Fibroblast of skin of back (primary cell): ENCODE measurements at places on chromosomes 4 and X.

DNA sequence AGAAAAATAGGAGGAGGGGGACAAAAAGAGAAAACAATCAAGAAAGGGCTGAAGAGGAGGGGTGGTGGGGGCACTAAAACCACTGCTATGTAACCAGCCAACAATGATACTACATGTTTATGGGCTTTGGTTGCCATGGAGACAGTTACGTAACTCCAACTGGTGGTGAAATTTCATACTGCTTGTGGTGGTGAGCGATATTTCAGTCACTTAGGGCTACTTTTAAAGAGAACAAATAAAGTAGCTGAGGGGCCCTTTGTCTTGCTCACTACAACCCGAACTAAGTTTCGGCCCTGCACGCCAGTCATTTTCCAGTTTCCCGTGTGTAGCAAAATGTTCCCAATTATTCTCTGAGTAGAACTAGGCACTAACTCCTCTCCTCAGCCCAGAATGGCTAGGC is 275.2 kb upstream of the EDA2R start:
- DNase-seq: no peak

- DNase-seq: no peak
These were observed 444.7 kb upstream of the RPS6KA3 start for GRCh38 chrX:20711366-20711765.

- peak; percentile 18 for DNase-seq
These were observed 153.4 kb upstream of the ARSJ start for GRCh38 chr4:114132830-114133229.

DNA sequence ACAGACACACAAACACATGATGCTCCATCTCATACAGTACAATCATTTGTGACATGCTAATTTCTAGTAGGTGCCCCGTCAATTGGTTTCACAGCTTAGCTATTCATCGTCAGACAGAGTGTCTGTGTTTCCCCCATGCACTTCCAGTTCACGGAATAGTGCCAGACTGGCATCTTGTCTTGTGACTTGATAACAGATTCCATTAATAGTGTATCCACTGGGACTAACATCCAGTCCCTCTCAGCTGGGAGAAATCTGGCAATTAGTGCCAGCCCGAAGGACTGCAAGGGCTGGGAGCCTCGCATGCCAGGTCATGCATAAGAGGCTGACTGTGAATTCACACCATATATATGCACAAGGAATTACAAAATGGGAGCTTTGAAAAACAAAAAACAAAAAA is 20.2 kb upstream of the GATB start:
- no peak for DNase-seq

GRCh38 chrX:21806691-21807090 is 32.7 kb upstream of the MBTPS2 start:
- peak; percentile 1 for DNase-seq

DNA sequence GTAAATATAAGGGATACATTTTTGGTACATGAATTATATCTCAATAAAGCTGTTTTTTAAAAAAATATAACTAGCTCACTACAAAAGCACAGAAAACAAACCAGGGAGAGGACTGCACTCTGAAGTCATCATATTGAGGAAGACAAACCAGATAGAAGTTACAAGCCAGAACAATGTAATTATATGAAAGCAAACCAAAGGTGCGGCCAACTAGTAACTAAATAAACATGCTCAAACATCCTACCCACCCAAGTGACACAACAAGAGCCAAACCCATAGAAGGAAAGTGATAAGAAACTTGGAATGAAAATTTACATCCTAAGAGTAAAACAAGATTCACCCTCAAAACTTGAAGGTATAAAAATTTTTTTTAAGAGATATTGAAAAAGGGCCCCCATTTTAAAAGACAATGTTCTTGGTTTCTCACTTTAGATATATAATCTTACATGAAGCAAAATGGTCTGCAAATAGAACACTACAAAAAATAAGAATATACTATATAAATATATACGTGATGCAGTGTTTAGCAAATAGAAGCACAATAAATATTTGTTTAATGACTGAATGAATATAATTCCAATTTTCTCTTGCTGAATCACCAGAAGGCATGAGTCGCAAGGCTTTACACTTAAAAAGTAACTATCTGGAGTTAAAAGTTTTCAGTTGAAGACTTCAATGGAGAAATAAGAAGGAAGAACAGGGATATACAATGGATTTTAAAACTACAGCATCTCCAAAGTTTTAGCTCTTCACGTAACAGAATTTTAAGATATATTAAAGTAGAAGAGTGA is 4.0 kb upstream of the SH3D19 start:
- peak; percentile 59 for DNase-seq

GRCh38 chrX:114344756-114345349 is 239.0 kb upstream of the HTR2C start:
- DNase-seq: peak; percentile 26

DNA sequence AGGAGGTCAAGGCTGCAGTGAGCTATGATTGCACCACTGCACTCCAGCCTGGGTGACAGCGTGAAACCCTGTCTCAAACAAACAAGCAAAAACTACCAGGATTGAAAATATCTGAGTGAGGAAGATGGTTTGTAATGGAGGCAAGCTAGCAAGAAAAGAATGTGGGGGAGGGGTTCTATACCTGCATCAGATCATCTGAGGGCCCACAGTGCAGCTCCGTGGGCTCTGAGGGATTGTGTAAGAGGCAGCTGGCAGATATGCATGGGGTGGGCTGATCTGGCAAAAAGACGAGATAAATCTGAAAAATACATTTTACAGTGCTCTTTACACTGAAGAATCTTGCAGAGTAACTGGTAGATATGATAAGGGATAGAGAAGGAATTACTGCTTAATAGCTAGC is 28.9 kb upstream of the CHRNA9 start:
- DNase-seq: no peak

DNA sequence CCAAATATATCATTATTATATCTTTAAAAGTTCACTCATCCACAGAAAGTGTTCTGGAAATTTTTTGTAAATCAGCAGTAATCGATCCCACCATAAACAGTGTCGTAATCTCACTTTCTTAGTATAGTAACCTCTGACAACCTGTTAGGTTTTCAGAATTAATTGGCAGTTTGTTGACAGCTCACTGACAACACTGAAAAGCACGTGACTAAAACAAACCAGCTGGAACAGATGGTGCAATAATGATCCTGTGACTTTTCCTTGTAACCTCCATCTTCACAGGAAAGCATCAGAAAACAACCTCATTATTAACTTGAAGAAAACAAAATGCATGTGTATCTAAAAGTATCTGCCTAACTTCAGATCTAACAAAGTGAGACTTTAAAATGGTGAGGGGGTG is 48.5 kb downstream of the FSTL5 start:
- no peak for DNase-seq

DNA sequence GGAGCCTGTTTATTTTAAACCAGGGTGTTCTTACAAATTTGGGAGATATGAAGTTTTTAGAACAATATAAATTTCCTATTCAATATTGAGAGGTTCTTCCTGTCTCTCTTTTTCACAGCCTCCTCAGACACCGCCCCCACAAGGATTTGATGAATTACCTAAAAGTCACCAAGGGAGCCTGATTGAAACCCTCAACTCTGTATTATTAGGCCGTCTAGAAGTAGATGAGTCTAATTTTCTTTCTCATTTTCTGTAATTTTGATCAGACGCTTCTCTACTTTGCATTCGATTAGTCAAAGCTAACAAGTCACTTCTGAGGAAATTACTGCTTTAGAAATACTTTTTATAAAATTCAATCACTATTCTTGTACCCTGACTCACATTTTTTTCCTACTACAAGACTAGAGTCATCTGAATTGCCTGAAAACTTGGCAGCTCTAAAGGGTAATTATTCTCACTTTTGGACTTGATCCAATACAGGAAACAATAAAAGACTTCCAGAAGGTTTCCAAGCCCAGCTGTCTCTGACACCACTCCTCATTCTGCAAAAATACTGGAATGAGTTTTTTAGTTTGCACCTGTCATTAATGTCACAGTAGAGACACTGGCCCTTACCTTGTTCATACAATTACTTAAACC is 111.2 kb downstream of the ELOVL6 start:
- peak; percentile 69 for DNase-seq

- no peak for DNase-seq
These were observed 114.4 kb downstream of the SH3KBP1 start for GRCh38 chrX:19772822-19773628.

DNA sequence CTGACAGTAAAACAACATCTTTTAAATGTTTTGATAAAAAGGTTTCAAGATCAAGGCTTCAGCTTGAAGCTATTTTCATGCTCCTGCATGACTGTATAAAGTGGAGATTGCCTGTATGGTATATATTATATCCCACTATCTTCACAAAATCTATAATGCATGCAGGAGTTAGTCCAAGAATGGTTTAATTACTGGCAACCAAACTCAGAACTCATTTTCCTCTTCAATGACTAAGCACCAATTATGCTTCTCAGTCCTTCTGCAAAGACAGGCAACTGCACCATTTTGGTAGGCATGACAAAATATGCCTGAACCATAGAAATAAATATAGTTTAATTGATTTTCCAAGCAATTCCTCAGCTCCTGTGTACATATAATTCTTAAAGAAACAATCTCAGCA is 54.5 kb downstream of the NPY5R start:
- DNase-seq: no peak

- no peak for DNase-seq
These were observed 17.4 kb downstream of the ZFYVE28 start for GRCh38 chr4:2400841-2401609.

DNA sequence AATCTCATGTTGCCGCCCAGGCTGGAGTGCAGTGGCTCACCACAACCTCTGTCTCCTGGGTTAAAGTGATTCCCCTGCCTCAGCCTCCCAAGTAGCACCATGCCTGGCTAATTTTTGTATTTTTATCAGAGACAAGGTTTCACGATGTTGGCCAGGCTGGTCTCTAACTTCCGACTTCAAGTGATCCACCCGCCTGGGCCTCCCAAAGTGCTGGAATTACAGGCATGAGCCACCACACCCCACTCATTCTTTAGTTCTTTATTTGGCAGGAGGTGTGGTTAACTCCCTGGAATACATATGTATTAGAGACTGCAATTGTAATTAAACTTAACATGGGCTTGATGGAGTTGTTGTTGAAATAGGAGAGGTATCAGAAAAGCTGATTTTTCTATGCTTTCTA is 1396.9 kb upstream of the IGFBP7 start:
- peak; percentile 3 for DNase-seq

GRCh38 chrX:9495496-9495895 is 30.6 kb downstream of the TBL1X start:
- DNase-seq: no peak

DNA sequence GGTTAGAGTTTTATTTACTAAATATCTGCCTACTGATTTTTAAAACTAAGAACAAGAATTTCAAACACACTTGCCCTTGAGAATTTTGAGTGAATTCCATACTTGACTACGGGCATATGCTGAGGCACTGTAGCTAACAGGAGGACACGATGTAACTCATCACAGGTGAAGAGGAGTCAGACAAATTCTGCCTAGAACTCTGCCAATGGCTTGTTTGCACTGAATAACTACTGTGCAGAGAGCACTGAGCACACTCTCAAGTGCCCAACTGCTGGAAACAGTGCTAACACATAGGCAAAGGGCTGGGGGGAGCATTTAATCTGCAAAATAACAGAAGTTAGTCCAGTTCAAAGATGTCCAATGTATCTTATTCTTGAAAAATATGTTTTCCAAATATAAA is 104.4 kb downstream of the WDFY3 start:
- no peak for DNase-seq

GRCh38 chr4:159983082-159983481 is 880.2 kb downstream of the RAPGEF2 start:
- DNase-seq: no peak

- no peak for DNase-seq
These were observed 106.0 kb upstream of the NOCT start for GRCh38 chr4:138909587-138909986.

DNA sequence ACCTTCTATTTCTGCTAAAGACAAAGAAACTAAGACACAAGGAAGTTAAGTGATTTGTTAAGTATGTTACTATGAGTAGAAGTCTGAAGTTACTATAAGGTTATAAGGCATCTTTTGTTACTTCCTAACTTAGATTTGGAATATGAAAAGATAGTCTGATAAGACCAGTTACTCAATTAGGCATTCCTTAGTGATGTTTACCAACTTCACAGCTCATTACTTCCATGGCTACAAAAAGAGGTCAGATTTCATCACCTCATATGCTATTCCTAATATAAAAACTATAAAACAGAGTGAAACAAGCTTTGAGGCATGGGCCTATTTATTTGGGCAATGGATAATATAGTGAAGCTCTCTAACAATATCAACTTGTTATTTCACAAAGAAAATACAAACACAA is 143.1 kb downstream of the TBCK start:
- DNase-seq: no peak

- DNase-seq: peak; percentile 51
These were observed 94.5 kb downstream of the PCDH19 start for GRCh38 chrX:100315566-100315965.

DNA sequence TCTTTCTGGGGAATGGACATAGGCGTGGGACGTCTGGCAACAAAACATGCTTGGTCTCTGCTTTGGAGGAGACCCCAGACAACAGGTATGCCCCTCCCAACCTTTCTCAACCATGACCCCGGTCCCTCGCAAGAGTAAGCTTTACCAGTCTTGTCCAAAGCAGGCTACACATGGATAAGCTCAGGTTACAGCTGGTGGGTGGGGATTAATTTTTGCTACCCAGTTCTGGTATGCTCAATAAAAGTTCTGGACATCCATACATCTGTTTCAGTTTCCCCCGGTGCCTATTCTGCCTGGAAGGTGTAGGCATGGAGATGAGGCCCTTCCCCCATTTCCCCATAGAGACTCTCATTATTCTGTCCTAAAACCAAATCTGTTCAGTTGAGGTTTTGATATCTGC is 54.5 kb upstream of the NOCT start:
- DNase-seq: no peak

DNA sequence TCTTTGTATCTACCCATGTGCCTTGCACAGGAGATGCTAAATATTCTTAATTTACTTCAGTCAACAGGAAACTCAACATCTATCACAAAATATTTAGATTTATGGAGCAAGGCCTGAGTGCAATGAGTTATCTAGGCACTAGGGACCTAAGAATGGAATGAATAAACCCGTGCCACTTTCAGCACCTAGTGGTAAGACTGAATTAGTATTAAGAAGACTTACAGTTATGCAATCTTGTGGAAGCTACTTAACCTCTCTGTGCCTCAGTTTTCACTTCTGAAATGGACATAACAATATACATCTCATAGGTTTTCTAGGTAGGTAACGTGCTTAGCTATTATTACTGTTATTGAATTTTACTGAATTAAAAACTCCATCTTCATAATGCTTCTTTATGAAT is 144.6 kb upstream of the MAP3K15 start:
- no peak for DNase-seq

- DNase-seq: no peak
These were observed 3.7 kb upstream of the SH3TC1 start for GRCh38 chr4:8195431-8195830.
